Vagina (tissue), 2 donors: ENCODE measurements at places on chromosomes 5 and 9.

GRCh38 chr5:125478599-125478998 is 732.2 kb upstream of the ZNF608 start:
- H3K27ac ChIP-seq: no peak overlapping the region
- H3K4me1 ChIP-seq: peaks cover 22% of the 10 kb centered on the region
- no peak for DNase-seq
- no peaks in the 10 kb centered on the region for H3K27me3 ChIP-seq
- no peak overlapping the region for H3K4me3 ChIP-seq

- H3K36me3 ChIP-seq: no peaks in the 10 kb centered on the region
- H3K27ac ChIP-seq: no peak overlapping the region
- H3K27me3 ChIP-seq: no peaks in the 10 kb centered on the region
- no peaks in the 10 kb centered on the region for H3K4me1 ChIP-seq
- DNase-seq: no peak
Observed at GRCh38 chr5:11319836-11320580, 559.0 kb upstream of the DAP start.

DNA sequence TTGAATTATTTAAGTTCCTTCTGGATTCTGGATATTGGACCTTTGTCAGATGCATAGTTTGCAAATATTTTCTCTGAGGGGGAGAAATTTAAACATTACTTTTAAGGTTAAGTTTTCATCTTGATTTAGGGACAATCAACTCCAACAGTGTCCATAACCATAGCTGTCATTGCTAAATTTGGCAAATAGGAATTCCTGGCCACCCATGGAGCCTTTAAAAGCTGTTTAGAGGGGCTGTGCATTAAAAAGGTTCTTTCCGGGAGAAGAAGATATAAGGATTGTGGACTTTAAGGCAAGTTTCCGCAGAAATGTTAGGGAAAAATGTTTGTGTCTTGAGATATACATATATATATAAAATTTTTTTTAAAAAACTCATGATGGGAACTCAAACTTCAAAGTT is 339.7 kb downstream of the ADAMTS6 start:
- H3K4me1 ChIP-seq: no peaks in the 10 kb centered on the region
- H3K27me3 ChIP-seq: no peaks in the 10 kb centered on the region
- DNase-seq: no peak

GRCh38 chr9:134344068-134344799 is 18.0 kb downstream of the RXRA start:
- H3K36me3 ChIP-seq: no peaks in the 10 kb centered on the region
- H3K27ac ChIP-seq: peak overlapping the region; percentile 70
- DNase-seq: no peak
- H3K4me1 ChIP-seq: peaks cover 100% of the 10 kb centered on the region
- H3K27me3 ChIP-seq: no peaks in the 10 kb centered on the region

DNA sequence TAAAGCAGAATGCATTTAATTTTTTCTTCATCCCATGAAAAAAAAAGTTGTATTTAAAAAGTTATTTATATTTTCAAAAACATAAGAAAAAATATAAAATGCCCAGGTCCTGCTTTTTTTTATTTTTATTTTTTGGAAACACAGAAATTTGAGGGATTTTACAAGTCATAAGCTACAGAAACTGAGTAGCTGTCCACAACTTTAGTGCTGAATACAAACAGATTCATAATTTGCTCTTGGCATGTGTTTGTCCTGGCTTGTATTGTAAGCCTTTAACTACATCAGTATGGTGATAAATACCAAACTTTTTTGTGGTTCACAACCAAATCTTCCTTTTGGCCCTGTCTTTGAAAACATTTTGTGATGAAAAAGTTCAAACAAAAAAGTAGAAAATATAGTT is 7.5 kb upstream of the PLCXD3 start:
- no peaks in the 10 kb centered on the region for H3K27me3 ChIP-seq
- no peaks in the 10 kb centered on the region for H3K36me3 ChIP-seq
- H3K4me3 ChIP-seq: no peak overlapping the region
- no peak for DNase-seq

- H3K27ac ChIP-seq: no peak overlapping the region
- no peaks in the 10 kb centered on the region for H3K4me1 ChIP-seq
- H3K36me3 ChIP-seq: no peaks in the 10 kb centered on the region
- no peaks in the 10 kb centered on the region for H3K27me3 ChIP-seq
- no peak overlapping the region for H3K4me3 ChIP-seq
Observed at GRCh38 chr5:2254406-2254805, 371.7 kb upstream of the IRX4 start.

- peaks cover 10% of the 10 kb centered on the region for H3K36me3 ChIP-seq
- H3K4me3 ChIP-seq: no peak overlapping the region
- DNase-seq: no peak
- no peaks in the 10 kb centered on the region for H3K27me3 ChIP-seq
- H3K27ac ChIP-seq: no peak overlapping the region
- no peaks in the 10 kb centered on the region for H3K4me1 ChIP-seq
Observed at GRCh38 chr9:128607642-128608350, 48.9 kb downstream of the DYNC2I2 start.

DNA sequence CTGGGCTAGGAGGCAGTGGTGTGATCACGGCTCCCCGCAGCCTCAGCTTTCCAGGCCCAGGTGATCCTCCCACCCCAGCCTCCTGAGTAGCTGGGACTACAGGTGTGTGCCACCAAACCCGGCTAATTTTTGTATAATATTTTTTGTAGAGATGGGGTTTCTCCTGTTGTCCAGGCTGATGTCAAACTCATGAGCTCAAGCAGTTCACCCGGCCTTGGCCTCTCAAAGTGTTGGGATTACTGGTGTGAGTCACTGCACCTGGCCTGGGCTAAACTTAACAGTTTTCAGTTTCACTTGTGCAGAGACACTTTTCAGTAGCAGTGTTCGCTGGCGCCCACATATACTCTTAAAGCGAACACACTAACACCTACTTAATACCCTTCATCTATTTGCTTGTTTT is 205.6 kb upstream of the ZNF608 start:
- DNase-seq: no peak
- no peaks in the 10 kb centered on the region for H3K4me1 ChIP-seq
- no peak overlapping the region for H3K27ac ChIP-seq
- H3K4me3 ChIP-seq: no peak overlapping the region

- DNase-seq: no peak
- no peaks in the 10 kb centered on the region for H3K27me3 ChIP-seq
- no peak overlapping the region for H3K27ac ChIP-seq
- H3K36me3 ChIP-seq: no peaks in the 10 kb centered on the region
- no peaks in the 10 kb centered on the region for H3K4me1 ChIP-seq
- no peak overlapping the region for H3K4me3 ChIP-seq
Observed at GRCh38 chr5:41891066-41891707, 13.0 kb upstream of the RIMOC1 start.

GRCh38 chr5:76620166-76620565 is 3.0 kb downstream of the F2RL2 start:
- H3K4me3 ChIP-seq: no peak overlapping the region
- no peaks in the 10 kb centered on the region for H3K4me1 ChIP-seq
- no peak overlapping the region for H3K27ac ChIP-seq
- H3K27me3 ChIP-seq: no peaks in the 10 kb centered on the region
- no peak for DNase-seq

DNA sequence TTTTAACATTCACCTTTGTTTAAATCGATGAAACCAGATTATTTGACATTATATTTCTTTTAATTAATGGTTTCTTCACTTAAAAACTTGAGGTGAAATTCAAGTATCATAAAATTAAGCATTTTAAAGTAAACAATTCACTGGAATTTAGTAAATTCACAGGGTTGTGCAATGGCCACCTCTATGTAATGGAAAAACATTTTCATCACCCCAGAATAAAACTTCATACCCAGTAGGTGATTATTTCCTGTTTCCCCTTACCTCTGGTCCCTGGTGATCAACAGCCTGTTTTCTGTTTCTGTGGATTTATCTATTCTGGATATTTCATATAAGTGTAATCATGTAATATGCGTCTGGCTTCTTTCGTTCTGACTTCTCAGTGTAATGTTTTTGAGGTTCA is 27.2 kb downstream of the HSPA4 start:
- H3K4me3 ChIP-seq: no peak overlapping the region
- no peaks in the 10 kb centered on the region for H3K36me3 ChIP-seq
- DNase-seq: no peak
- no peak overlapping the region for H3K27ac ChIP-seq
- H3K27me3 ChIP-seq: no peaks in the 10 kb centered on the region

DNA sequence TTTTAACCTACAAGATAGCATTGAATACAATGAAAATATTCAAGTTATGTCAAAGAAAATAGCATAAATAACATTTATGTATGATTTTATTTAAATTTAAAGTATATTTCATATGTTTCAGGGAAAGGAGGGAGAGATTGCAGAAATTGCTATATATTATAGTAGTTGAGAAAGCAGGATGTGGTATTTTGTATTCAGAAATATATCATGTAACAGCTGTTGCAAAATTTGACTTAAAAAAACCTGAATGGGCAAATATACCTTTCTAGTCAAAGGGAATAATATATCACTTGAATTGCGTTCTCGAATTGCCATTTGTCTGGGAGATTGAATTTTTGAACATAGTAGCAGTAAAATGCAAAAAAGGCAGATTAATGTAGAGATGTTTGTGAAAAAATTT is 80.6 kb downstream of the PAM start:
- H3K4me3 ChIP-seq: no peak overlapping the region
- DNase-seq: no peak
- no peaks in the 10 kb centered on the region for H3K4me1 ChIP-seq
- no peaks in the 10 kb centered on the region for H3K36me3 ChIP-seq
- no peaks in the 10 kb centered on the region for H3K27me3 ChIP-seq

DNA sequence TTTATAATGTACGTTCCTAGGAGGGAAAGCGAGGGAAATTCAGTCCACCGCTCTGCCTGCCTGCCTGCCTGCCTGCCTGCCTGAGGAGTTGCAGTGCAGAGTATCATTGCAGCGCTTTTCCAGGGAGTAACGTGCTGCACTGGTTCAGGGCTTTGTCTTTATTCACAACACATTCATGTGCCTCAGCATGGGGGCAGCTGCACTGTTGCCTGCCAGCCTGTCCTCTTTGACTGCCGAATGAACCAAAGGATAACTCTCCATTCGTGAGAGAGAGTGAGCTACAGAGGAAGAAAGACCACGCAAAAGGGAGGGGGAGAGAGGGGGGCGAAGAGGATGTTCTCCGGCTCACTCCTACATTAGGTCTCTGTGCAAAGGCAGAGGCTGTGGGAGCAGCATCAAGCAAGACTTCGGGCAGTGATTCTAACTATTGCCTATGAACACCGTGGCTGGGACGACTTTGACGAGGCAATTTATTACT is 791.2 kb downstream of the MAT2B start:
- H3K4me3 ChIP-seq: no peak overlapping the region
- H3K36me3 ChIP-seq: no peaks in the 10 kb centered on the region
- no peak overlapping the region for H3K27ac ChIP-seq

GRCh38 chr5:129367883-129368282 is 92.2 kb upstream of the ADAMTS19 start:
- H3K27me3 ChIP-seq: no peaks in the 10 kb centered on the region
- no peak overlapping the region for H3K27ac ChIP-seq
- DNase-seq: no peak

DNA sequence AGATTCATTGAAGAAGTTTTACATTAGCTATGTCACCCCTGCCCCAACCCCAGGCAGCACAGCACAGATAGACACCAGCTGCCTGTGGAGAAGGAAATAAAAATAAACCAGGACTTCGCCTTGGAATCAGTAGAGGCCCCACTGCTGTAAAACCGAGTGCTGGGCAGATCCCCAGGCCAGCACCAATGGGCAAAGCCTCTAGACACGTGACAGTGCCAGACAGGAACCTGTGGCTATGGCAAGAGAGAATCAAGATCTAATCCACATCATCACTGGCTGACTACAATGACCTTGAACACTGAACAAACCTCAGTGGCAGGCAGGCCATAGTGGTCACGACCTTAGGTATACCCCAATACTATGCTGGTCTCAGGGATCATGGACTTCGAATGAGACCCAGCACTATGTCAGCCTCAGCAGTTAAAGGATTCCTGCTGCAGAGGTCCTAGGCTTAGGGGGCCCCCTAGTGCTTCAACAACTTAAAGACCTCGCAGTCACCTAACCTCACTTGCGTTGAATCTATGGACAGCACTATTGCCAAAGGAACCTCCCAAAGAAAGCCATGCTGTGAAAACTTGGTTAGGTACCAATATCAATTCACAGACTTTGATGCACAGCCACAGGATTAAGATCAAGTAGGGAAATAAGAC is 2118.6 kb upstream of the C9orf72 start:
- H3K27me3 ChIP-seq: no peaks in the 10 kb centered on the region
- no peak for DNase-seq
- H3K4me3 ChIP-seq: no peak overlapping the region
- H3K27ac ChIP-seq: no peak overlapping the region
- no peaks in the 10 kb centered on the region for H3K36me3 ChIP-seq

DNA sequence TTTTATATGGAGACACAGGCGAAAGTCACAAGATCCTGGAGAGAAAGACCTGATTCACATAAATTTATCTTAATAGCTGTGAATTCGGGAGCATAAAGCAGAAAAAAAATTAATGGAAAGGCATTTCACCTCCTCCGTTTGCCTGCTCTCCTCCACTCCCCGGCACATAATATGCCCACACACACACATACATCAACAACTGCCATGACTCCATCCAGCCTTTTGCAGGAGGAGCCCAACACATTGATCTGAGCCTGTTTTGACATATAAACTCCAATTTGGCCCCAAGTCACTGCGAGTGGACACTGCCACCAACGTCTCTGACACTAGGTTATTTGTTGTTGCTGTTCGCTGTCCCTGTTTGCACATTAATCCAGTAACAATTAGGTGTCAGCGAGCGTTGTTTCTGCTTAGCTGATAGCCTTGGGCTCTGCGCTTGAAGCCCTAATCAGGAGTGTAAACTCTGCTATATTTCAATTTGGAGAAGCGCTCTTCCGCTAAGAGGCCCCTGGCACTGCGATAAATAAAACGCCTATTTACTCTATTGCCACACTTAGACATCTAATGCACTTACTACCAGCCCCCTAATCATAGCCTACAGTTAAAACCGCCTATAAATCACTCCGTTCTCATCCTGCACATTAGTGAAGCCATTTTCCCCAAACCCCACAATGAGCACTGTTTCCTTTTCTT is 195.8 kb upstream of the TBCA start:
- H3K27ac ChIP-seq: no peak overlapping the region
- H3K36me3 ChIP-seq: no peaks in the 10 kb centered on the region
- no peaks in the 10 kb centered on the region for H3K27me3 ChIP-seq
- no peak for DNase-seq
- peak overlapping the region; percentile 33 for H3K4me3 ChIP-seq
- peaks cover 20% of the 10 kb centered on the region for H3K4me1 ChIP-seq

DNA sequence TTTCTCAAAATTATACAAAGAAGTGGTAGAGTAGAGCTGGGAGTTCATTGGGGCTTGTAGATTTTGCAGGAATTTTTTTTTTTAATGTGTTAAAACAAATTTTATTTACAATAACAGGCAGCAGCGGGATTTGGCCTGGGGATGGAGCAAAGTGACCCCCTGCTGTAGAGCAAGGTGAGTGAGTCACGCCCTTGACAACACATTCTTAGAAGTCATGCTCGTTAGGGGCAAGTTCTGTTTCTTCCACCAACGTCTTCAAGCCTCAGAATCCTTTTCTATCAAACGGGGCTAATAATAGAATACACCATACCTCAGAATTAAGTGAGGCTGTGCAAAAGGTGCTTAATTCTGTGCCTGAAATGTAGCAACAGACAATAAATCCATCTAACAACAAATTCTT is 1.1 kb upstream of the ANKDD1B start:
- H3K36me3 ChIP-seq: no peaks in the 10 kb centered on the region
- DNase-seq: no peak
- peaks cover 15% of the 10 kb centered on the region for H3K4me1 ChIP-seq
- no peak overlapping the region for H3K27ac ChIP-seq
- H3K27me3 ChIP-seq: no peaks in the 10 kb centered on the region

- H3K36me3 ChIP-seq: no peaks in the 10 kb centered on the region
- DNase-seq: peak; percentile 82
- H3K4me3 ChIP-seq: no peak overlapping the region
- H3K27ac ChIP-seq: no peak overlapping the region
- peaks cover 2% of the 10 kb centered on the region for H3K4me1 ChIP-seq
- H3K27me3 ChIP-seq: no peaks in the 10 kb centered on the region
Observed at GRCh38 chr9:33466565-33467495, 6.9 kb downstream of the NOL6 start.
